ENCODE measurements at places on chromosomes 3 and 15. TPM values are rescaled to one million over a fixed set of nuclear protein-coding genes. Genes with fewer than 3 reads are reported as not detected.

Gene RAD54L2
- total RNA-seq: 23.6 TPM

Gene WDR93
- total RNA-seq: not detected

Gene IGSF11
- not detected for total RNA-seq

Gene PSTPIP1
- total RNA-seq: not detected

Gene WNT5A
- total RNA-seq: 1,597 TPM

Gene P3H2
- 11.0 TPM for total RNA-seq

Gene KNG1
- total RNA-seq: not detected

Gene ANKRD63
- not detected for total RNA-seq

Gene CNTN3
- 5.0 TPM for total RNA-seq

Gene EEFSEC
- total RNA-seq: 10.1 TPM

Gene CRABP1
- total RNA-seq: 0.32 TPM

Gene APBA2
- total RNA-seq: 8.7 TPM
